ENCODE measurements at places on chromosomes 5 and 9.
A peak's percentile ranks its signal among the peaks of the same experiment; 100 is the strongest.

GRCh38 chr5:135643881-135644766 is 65.3 kb upstream of the CXCL14 start:
- no peak for DNase-seq

- DNase-seq = no peak
Observed at GRCh38 chr5:147704544-147704943, 78.0 kb downstream of the JAKMIP2 start.

- no peak for DNase-seq
Observed at GRCh38 chr9:115158661-115159481, 40.9 kb upstream of the TNC start.

DNA sequence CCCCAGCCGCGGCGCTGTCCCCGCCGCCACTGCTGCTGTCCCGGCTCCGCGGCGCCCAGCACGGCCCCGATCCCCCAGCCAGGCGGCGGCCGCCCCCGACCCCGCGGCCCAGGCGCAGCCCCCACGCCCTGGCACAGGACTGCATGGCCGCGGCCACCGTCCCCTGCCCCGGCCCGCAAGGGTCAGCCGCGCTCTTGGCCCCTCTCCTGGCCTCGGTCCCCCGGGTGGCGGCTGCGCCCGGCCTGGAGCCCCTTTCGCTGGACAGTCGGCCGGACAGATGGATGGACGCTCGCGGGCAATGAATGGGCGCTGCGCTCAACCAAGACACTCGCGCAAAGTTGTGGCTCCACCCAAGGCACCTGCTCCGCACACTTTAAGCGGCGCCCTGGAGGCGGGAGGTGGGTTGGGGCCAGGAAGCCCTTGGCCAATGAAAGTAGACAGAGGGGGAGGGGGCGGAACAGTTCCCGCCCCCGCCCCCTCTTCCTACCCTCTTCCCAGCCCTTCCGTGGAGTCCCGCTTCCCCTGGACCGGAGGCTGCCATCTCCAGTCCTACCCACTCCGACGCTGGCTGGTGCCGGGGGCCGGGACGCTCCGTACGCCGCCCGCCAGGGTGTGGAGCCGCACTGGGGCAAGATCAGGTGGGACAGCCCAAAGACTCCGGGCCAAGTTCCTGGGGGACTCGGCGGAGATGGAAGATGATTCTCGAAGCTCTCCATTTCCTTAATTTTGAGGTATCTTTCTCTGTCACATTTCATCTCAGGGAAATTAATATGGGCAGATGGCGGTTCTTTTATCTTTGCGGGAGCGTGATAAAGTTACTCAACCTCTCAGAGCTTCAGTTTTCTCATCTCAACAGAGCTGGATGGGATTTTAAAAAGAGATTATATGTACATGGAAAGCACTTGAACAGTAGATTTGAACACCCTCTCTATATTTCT is at the start of gene GLDC:
GLDC (minus strand) TSS at position 375 of the 938 bp plus-strand sequence; CDS start at position 145, 230 bp downstream.
- DNase-seq = peak; percentile 69

- DNase-seq = no peak
Observed at GRCh38 chr5:38554403-38554802, 2.0 kb downstream of the LIFR start.

- no peak for DNase-seq
Observed at GRCh38 chr5:76467216-76467615, 64.1 kb downstream of the IQGAP2 start.

GRCh38 chr9:18606846-18607245 is 132.9 kb downstream of the ADAMTSL1 start:
- no peak for DNase-seq

GRCh38 chr9:129898185-129898584 is 62.9 kb downstream of the USP20 start:
- no peak for DNase-seq

GRCh38 chr9:137044037-137044436 is 1.9 kb downstream of the NPDC1 start:
- DNase-seq = no peak

DNA sequence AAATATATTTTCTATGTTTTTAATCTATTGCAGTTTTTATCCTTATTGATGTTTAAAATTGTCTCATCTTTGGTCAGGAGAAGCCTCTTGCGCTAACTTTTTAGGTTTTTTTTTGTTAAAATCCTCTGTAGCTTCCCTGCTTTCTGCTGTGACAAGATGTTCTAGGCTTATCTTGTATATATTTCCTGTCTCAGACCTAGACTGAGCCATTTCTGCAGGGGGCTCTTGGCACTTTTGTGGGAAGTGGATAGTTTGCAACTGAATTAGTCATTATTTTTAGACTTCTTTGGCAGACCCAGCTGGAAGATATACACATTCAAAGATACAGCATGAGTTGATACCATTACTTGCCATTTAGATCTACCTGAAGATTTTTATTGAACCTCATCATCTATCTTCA is 28.8 kb downstream of the TCERG1 start:
- no peak for DNase-seq

DNA sequence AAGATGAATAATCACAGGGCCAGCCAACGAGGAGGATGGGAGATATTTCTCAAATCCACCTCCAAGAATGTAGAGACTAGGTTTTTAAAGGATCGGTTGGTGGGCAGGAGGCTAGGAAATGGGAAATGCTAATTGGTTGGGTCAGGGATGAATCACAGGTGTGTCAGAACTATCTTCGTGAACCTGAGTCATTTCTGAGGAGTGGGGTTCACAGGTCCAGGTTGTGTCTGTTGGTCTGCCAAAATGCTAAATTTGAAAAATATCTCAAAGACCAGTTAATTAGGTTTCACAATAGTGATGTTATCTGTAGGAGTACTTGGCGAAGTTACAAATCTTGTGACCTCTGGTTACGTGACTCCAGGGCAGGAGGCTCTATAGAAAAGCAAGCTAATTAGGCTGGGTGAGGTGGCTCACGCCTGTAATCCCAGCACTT is 2.6 kb upstream of the PLAA start:
- DNase-seq = no peak

- DNase-seq = no peak
Observed at GRCh38 chr5:179304466-179304865, 40.8 kb downstream of the ADAMTS2 start.

DNA sequence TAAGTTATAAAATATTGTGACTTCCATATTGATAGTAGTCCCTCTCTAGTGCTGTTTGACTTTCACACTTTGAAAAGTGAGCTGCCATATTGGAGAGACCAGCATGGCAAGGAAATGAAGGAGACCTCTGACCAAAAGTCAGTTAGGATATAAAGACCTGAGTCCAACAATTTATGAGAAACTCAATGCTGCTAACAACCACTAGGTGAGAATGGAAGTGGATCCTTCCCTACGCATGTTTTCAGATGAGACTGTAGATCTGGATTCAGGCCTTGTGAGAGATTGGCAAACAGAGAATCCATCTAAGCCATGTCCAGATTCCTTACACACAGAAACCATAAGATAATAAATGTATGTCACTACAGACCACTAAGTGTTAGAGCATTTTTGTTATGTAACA is 81.6 kb downstream of the CTNND2 start:
- DNase-seq = no peak

GRCh38 chr5:150781706-150782614 is 3.4 kb downstream of the SMIM3 start:
- DNase-seq = peak; percentile 78

DNA sequence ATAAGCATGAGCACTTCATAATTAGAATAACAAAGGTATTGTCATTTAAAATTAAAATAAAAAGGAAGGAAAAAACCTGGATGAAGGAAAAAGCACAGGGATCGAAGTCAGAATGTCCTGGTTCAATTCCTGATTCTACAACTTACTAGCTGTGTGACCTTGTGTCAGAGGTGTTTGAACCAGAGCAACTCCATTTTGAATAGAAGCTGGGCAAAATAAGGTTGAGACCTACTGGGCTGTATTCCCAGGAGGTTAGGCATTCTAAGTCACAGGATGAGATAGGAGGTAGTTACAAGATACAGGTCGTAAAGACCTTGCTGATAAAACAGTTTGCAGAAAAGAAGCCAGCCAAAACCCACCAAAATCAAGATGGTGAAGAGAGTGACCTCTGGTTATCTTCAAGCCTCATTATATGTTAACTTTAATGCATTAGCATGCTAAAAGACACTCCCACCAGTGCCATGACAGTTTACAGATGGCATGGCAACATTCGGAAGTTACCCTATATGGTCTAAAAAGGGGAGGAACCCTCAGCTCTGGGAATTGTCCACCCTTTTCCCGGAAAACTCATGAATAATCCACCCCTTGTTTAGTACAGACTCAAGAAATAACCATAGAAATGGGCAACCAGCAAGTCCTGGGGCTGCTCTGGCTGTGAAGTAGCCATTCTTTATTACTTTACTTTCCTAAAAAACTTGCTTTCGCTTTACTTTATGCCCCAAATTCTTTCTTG is 412.7 kb downstream of the PIK3R1 start:
- DNase-seq = no peak

GRCh38 chr5:143177263-143177983 is 226.1 kb downstream of the NR3C1 start:
- DNase-seq = no peak

DNA sequence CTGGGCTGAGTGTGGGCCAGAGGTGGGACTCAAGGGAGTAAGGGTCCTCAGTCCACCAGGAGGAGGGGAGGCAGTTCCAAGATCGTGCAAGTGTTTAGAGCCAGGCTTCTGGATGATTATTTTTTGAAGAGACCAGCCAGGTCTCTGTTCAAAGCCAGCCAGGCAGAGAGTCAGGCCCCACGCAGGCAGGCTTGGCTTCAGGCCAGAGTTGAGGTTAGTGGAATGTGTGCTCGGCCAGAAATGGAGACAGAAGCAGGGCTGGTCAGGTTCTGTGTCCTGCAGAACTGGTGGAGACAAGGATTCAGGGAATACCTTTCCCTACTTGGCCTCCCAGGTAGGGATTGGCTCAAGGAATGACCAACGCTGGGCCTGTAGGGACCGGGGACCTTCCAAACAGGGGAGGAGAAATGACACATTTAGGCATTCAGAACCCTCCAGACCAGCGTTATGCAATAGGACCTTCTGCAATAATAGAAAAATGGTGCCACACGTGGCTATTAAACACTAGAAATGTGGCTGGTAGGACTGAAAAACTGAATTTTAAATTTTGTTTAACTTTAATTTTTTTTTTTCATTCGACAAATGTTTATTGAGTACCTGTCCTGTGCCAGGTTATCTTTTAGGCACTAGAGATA is 106.2 kb downstream of the CMYA5 start:
- DNase-seq = no peak

- DNase-seq = no peak
Observed at GRCh38 chr5:149546974-149547373, 4.3 kb downstream of the CSNK1A1 start.

DNA sequence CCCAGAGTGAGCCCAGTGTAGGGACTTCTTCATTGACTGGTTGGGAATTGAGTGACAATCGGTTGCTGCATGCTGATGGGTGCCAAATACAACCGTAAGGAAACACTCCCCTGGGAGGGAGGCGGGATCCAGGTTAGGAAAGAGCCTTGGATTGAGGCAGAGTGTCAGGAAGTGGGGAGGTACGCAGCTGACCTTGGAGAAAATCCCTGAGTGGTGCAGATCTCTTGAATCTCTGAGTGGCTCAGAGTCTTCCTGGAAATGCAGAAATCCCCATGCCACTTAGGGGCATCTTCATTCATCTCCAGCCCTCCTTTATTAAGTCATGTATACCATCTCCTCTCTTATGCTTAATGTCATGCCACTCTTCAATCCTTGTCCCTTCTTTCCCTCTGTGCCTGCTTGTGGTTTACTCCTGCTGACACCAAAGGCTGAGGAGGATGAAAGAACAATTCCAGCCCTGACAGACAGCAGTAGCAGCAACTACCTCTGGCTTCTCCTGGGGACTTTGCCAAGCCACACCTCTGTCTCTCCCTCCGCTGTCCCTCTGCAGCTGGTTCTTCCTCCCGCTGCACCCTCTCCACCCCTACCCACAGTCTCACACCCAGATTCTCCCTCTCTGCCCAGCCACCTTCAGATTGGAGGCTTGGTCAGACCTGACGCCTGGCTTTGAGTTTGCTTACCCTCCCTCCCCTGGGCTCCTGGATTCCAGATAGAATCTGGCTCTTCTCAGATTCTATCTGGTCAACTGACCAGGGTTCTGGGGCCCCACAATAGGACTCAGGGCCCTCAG is 14.1 kb upstream of the LCP2 start:
- no peak for DNase-seq

DNA sequence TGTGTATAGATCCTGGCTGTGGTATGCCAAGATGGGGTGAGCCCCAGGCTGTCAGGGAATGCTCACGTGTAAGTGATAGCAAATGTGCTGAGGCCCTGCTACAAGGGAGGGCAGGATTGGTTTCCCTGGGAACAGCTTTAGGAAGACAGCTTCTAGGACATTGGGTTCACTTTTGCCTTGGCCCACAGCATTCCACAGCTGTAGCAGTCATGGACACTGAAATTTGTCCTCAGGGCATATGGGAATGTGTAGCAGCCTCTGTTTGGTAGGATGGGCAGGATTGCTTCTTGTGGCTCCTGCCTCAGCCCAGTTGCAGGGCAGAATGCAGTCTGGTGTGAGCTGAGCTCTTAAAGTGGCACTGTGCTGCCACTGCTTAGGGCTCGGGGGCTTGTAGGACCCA is 1061.7 kb upstream of the WWC1 start:
- DNase-seq = no peak

DNA sequence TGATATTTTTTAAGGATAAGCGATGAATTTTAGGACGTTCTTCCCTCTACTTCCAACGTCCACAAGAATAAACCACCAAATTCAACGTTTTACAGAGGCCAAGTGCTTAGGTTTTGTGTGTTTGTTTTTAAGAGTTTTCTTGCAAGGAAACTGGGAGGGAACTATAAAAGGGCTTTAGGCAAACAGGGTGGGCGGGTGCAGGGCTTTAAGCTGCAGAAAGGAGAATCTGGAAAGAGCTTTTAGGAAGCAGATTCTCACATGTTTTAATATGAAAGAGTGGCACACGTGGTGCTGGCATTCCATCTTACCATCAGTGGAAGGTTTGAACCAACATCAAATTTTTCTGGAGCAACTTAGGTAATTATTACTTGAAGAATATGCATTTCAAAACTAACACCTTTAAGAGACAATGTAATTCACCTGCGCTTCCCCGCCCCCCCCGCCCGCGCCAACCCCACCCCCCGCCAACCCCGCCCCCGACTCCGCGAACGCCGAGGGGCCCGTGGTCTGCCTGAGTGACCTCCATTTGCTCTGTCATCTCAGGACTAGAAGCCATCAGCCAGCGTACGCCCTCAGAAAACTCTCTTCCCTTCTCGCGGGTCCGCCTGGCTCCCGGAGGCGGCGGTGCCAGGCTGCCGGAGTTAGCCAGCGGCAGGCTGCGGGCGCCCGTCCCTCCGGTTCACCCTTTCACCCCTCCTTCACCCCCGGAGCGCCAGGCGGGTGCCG is 911 bp upstream of the PIK3R1 start:
- DNase-seq = no peak

DNA sequence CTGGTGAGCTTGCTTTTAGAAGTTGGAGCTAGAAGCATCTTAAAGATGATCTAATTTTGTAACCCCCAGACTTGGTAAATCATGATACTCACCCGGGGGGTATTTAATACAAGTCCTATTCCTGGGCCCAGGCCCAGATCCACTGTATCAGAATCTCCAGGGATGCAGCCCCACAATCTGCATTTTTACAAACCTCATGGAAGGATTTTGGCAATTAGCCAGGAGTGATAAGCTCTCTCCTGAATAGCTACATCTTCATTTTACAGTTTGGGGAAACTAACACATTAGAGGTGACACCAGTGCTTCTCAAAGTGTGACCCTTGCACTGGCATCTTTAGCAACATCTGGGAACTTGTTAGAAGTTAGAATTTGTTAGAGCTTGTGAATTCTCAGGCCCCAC is 31.2 kb upstream of the OTP start:
- DNase-seq = no peak
